Right renal pelvis (tissue), 4 donors: ENCODE measurements at places on chromosomes 2 and 18. TPM values are rescaled to one million over a fixed set of nuclear protein-coding genes. Genes with fewer than 3 reads are reported as not detected.

The ALK gene
- polyA plus RNA-seq: 0.50 TPM

The ROCK2 gene
- polyA plus RNA-seq: 44.6 TPM

The TXNL1 gene
- polyA plus RNA-seq: 123 TPM

The ABCG8 gene
- 0.67 TPM for polyA plus RNA-seq

The MAB21L4 gene
- 1.6 TPM for polyA plus RNA-seq

DNA sequence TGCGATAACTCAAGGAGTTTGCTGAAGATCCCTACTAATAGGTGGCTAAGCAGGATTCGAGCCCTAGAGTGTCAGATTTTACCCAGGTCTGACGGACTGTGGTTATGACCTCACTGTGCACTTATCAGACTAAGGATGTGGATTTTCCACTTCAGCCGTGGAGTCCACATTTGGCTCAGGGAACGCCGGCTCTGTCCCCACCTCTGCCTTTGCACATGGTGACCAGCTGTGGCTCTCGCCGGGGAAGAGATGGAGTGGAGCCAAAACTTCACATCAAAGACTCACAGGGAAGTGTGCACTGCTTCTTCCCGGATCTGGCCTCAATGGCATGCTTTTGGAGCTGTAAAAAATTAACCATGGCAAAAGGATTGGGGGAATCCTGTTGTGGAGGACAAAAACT is 249.3 kb upstream of the APCDD1 start:
- no peak for DNase-seq

GRCh38 chr2:82428251-82428650 is 2030.8 kb downstream of the SUCLG1 start:
- no peak for DNase-seq

DNA sequence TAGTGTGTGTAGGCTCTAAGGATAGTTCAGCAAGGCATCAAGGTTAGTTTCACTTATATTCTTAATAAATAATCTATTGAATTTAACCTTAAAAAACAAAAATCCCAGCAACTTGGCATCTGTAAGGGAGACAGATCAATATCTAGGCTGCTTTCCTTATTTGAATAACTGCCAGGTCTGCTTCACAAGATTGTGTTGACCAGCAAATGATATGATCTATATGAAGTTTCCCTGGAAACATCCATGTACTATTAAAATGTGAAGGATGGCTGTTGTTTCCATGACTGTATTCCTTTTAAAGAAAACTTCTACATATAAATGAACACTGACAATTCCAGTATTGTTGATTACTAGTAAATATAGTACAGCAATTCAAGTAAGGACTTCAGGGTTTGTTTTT is 109.4 kb downstream of the SPTBN1 start:
- DNase-seq: no peak

GRCh38 chr2:54602736-54603322 is 120.6 kb upstream of the EML6 start:
- no peak for DNase-seq

DNA sequence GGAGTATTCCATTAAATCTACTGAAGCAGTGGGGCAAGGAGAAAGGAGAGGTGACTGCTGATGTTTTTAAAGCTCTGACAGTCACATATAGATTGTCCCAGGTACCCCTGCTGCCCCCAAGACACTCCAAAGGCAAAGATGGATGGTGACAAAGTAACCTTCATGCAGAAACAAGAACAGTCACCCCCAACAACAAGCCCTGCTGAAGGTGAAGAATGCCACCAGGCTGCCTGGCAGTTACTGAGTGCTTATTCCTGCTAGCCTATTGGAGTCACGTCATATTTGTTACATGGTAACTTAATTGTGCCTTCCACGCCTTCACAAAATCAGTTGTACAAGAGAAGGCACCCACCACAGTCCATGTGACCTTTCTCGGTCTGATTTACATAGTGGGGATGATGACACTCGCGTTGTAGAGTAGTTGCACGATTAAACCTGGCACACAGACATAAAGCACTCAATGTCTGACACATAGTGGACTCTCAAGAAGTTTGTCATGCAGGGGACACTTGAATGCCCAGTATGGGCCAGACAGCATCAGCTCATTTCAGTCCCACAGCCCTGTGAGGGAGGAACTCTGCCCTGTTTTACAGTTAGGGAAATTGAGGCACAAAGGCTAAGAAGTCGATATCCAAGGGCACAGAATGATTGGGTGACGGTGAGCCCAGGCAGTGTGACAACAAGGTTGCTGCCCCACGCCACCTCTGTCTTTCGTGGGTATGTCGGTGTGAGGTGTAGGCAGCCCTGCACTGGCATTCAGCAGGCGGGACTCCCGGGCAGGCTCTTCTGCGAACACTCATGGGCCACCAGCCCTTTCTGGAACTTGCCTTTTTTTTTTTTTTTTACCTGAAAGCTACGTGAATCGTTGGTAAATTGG is 62.7 kb downstream of the ZCCHC2 start:
- no peak for DNase-seq

DNA sequence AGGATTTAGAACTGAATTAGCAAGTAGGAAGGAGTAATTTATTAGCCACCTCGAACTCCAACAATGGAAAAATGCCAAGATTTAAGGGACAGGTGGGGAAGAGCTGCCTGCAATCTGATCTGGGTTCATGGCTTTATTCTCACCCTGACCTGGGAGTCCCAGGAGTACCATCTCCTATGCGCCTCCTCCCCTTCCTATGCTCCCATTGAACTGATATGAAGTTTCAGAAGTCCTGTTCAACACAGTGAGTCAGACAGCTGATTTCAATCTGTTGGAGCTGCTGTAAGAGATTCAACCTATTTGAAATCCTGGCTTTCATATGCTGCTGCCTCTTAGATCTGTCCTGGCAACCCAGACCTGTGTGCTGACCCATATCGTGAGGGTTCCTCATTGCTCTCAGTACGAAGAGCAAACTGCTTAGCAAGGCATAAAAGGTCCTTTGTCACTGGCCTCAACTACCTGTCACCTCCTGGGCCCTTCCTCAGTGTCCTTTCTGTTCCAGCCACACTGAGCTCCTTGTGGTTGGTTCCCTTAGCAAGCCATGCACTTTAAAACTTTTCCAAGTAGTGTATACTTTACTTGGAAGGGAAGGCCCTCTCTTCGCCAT is 15.9 kb upstream of the CD28 start:
- no peak for DNase-seq

GRCh38 chr2:234496835-234497593 is at the start of gene ARL4C:
ARL4C (minus strand) TSS chr2:234497081; CDS start chr2:234496586, 495 bp downstream.
- DNase-seq: peak; percentile 52

GRCh38 chr2:43333101-43333655 is 106.8 kb upstream of the ZFP36L2 start:
- DNase-seq: no peak

GRCh38 chr2:19675856-19676460 is 225.8 kb downstream of the TTC32 start:
- DNase-seq: no peak

GRCh38 chr18:10353791-10354190 is 100.6 kb upstream of the APCDD1 start:
- DNase-seq: no peak

- DNase-seq: no peak
Measured at GRCh38 chr2:207477896-207478295, 51.9 kb upstream of the CREB1 start.

DNA sequence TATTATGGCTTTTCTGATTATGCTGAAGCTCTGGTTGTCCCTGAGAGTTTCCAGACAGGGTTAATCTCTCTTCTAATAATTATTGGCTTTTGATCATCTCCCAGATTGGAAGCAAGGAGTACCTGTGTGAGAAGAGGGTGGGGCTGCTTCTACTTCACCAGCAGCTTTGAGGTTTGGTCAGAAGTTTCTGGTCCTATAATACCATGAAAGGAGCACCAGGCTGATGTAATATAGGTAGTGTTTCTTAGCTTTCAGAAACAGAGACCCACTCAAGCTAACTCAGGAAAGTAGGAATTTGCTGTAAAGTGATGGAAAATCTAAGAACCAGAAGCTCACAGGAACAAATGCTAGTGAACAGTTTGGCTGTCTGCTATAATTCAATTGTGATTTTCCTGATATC is 57.6 kb downstream of the SGPP2 start:
- no peak for DNase-seq

DNA sequence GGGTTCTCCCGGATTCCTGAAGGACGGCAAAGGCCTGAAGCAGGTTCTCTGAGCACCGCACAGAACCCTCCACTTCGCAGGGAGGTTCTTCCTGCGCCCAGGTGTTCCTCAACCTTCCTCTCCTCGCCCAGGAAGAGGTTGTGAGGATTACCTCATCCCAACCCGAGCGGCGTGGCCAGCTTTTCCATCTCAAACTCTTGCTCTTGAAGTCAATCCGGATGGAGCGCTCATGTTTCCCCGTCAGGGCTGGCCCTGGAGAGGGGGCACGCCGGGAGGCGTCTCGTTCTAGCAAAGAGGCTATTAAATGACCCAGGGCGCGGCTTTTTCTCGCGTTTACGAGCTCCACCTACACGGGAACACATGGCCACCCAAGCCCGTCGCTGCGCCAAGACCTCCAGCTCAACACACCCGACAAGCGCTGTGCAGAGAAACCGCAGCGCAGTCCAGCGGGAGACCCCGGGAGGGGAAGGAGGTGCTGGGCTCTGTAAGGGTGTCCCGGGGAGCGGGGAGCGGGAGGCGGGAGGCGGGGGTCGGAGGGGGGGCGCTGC is 540 bp upstream of the RAB10 start:
- DNase-seq: peak; percentile 76

DNA sequence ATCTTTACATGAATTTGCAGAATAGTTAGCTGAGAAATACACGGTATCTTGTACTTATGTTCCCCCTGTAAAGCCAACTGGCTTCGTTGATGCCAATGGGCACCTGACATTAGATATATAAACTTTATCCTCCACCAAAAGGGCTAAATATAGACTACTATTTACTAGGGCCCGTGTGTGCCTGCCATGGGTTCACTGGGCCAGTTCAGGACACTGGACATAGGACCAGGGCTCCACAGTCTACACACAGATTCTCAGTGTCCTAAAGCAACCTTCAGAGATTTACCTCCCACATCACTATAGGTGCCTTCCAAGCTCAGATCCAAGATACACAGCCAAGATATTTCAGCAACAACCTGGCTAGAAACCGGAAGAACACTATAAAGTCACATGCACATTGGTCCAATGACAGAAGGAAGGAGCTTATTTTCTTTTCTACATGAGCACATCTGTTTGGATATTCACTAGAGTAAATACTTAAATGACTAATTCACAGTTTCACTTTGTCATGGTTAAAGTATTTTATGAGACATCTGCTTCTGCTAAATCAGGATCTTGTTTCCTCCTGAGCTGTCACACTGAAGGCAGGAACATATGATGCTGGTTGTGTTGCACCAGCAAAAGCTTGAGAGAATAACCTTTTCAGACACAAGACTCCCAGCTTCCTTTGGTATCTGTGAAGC is 95.1 kb downstream of the MYO5B start:
- DNase-seq: no peak

DNA sequence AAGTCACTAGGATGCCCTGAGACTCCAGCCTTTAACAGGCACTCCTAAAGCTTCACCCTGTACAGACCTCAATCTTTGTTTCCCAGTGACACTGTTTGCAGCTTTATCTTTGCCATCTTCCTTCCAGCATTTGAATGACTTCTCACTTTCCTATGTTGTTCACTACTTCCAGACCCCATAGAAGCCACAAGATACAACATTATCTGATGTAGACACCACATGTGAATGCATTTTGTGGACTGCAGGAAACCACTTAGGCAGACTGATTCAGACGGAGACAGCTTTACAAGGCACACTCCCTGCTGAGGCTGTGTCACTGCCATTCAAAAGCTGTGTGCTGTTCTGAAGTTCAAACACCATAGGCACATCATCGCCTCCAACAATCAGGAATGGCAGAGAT is 67.3 kb upstream of the SPATS2L start:
- no peak for DNase-seq

DNA sequence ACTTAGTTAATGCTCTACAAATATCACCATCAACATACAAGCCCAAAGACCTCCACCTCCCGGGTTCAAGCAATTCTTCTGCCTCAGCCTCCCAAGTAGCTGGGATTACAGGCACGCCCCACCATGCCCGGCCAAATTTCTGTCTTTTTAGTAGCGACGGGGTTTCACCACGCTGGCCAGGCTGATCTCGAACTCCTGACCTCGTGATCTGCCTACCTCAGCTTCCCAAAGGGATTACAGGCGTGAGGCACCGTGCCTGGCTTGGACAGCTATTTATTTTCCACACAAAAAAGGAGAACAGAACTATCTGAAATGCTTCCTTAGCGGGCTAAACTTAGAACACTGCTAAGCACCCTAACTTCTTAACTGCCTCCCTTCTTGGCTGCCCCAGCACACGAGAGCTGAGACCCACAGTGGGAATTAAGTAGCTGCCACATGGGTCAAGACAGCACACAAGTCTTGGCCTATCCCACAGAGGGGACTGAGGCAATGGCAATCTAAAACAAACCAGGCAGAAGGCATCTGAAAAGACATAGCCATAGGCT is 24.8 kb downstream of the CYTIP start:
- no peak for DNase-seq

DNA sequence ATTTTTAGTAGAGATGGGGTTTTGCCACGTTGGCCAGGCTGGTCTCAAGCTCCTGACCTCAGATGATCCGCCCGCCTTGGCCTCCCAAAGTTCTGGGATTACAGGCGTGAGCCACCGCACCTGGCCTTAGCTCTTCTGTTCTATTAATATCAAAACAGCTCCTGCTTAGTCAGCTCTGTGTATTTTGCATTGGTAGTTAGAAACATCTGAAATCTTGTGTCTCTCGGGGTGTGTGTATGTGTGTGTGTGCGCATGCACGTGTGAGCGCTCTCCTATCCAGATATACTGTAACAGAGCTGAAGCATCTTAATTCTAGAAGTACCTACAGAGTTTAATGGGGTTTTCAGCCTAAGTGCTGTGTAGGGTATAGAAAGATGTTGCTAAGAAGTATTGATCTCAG is 33.7 kb downstream of the SETBP1 start:
- DNase-seq: no peak

DNA sequence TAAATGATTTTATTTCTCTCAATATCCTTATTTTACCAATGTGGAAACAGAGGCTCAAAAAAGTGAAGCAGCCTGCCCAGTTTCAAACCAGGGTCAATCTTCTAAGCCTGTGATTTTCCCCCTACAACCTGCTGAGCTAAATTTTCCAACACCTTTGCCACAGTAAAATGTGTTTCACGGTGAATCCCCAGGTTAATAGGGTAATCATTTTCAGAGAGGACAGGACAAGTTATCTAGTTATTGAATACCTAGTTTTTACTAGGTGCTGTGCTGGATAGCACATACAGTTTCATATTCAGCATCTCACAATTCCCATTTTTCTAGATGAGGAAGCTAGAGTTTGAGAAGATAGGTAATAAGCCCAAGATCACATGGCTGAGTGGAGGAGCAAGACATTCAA is 236.6 kb downstream of the PTH2R start:
- DNase-seq: peak; percentile 4
